ENCODE measurements at places on chromosomes 5 and 9.

DNA sequence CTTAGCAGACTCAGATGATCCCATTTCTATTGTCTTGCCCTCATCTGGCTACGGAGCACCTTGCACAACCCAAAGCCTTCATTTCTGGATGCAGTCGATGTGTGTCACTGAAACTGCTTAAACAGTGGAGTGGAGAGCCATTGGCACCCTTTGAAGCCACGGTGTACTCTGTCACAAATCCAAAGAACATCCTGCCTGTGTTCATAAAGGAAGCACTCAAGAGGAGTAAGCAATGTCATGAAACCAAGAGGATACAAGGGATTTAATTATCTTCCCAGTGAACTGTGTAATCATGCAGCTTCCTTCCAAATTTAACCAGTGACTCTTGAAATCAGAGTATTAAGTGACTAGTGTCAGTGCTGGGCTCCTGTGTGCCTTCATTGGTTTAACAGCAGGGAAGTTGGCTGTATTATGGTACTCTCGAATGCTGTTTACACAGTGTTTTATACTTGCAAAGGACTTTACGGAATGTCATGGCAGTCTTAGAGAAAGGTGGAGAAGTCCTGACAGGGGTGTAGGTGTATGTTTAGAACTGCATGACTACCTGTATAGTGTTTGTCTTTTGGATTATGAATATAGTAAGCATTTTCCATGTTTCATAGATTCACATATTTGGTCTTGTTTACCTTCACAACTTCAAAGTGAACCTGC lies 41.9 kb downstream of the CD180 start:
- no peak for DNase-seq

GRCh38 chr9:38382141-38382540 lies 10.4 kb upstream of the ALDH1B1 start:
- DNase-seq = no peak

GRCh38 chr5:142979636-142980035 lies 209.5 kb downstream of the ARHGAP26 start:
- no peak for DNase-seq

DNA sequence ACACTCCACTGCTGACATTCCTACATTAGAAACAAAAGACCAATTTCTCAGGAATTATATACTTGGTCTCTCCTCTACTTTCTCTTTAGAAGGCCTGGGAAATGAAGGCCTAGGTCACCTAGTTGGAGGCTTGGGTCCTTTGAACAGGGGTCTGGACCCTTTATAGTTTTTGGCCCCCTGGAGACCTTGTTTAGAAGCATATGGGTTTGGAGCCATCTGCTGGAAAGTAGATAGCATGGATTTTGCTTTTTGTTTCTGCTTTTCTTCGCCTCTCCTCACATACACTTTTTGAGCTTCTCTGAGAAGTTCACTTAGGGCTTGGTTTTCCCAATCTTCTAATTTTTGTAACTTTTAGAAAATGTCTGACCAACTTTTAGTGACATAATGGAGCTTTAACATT lies 67.1 kb upstream of the CDK20 start:
- DNase-seq = no peak

DNA sequence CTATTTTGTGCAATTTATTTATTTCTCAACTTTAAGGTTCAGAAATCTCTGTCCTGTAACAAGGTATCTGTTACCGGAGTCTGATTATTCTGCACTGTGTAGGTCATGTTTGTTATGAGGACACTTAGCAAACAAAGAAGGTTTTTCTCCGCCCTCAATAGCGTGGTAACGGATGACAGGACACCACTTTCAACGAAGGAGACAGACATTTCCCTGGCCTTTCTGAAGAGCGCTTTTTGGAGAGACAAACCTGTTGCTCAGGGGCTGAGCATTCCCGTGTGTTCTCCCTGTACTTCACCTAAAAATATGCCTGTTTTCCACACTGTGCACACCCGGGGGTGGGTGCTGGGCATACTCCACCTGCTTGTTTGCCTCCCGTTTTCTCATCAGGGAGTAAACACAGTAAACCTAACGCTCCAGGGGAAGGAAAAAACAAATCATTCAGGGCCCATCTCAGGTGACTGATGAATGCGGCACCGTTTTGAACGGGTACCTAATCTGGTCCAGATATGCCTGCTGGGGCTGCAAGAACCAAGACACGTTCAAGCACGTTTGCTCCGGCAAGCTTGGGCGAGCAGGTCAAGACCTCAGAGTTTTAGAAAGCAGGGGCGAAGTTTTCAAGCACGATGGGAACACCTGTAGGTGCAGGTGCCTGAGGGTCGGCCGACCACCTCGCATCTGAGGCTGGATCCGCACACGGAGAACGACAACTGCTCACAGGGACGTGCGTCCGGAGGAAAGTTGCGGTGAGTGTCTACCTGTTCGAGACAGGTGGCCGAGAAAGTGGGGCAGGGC lies 859 bp downstream of the RETREG1 start:
- DNase-seq = no peak

DNA sequence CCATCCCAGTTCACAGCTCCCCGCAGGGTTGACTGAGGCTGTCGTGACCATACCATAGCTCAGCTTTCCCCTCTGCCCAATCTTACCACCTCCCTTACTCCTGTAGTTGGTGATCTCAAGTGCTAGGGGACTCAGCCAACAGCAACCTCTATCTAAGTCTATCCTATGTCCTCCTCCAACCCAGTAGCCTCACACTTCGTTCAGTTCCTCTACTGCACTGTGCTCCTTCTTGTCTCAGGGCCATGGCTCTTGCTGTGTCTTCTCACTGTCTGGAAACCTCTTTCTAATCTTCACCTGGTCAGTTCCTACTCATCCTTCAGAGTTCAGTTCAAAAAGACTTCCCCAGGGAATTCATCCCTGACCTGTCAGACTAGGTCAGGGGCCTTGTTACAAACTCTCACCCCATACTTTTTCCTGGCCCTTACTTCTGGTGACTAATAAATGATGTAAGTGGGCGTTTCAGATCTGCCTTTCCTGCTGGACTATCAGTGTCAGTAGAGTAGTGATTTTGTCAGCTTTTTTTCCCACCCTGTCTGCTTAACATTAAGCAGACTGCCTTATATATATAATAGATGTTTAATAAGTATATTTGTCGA lies 53.6 kb upstream of the NR3C1 start:
- DNase-seq = no peak

DNA sequence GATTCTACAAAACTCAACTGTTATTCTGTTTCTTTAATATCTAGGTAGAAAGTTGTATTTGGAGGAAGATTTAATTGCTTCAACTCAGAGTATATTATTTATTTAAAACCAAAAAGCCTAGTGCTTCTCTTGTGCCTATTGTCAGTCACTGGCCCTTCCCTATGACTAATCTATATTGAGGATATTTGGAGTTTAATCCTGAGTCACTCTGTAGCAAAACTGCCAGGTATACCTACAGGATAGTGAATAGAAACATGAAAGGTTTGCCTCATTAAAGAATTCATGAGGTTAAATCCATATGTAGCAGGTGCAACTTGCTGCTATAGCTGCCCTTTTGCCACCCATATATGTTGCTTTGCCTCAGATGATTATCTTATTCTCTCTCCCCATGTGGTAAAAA lies 15.1 kb downstream of the PLK2 start:
- DNase-seq = no peak

- no peak for DNase-seq
Measured at GRCh38 chr5:2514484-2514883, 237.0 kb downstream of the IRX2 start.

GRCh38 chr9:134632329-134632728 lies 9.3 kb upstream of the COL5A1 start:
- DNase-seq = no peak

DNA sequence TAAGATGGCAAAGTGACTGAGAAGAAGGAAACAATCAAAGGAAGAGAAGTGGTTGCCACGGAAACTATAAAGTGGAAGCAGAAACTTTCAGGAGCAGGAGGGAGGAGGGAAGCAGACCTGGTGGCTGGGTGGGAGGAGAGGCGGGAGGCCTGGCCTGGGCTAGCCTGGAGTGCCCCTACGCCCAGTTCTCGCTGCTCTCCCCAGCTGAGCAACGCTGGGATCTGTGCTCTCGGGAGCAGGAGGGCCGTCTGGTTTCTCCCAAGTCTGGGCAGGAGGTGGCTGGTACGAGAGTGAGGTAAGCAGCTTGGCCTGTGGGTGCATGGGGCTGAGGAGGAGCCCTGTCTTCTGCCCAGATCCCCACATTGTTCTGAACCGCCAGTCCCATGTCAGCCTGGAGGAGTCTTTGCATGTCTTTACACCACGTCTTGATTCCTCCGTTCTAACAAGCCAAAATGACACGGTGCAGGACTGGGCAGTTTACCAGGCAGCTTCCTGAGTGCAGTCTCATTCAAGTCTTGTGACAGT lies 15.0 kb upstream of the DAB2IP start:
- no peak for DNase-seq

- DNase-seq = no peak
Measured at GRCh38 chr9:97591535-97591934, 41.6 kb downstream of the TSTD2 start.

DNA sequence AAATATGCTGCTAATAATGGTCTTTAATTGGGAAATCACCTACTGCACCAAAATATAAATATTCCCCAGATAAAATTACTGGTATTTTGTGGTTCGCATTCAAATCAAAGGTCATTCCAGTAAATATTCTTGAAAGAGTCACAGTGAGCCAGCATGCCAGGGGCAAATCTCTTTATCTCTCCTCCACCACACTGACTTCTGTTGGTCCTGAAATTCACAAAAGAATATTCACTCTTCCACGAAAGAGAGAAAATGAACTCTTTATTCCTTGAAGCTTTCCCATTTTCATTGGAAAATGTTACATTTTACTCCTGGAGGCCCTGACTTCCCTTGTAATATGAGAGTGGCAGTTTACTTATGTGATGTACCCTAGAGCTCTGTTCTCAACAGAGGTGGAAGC lies 39.7 kb downstream of the ZNF366 start:
- DNase-seq = no peak

- no peak for DNase-seq
Measured at GRCh38 chr5:146345240-146345577, 6.6 kb downstream of the POU4F3 start.

DNA sequence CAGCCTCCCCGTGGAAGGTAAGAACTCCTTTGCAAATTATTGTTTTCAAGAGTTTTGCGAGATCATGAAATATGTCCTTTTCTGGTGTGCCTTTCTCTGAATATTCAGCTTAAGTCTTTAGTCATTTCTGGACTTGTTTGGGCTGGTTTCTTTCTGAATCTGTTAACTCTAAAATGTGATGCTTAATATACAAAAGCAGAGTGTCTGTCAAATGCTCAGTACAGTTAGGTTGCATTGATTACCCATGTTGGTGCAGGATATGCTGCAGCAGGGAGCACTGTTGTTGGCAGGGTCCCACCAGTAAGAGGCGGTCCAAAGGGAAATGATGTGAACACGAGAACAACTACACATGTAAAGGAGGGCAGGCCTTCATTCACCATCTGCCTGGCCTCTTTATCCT lies 47.7 kb downstream of the SPTAN1 start:
- DNase-seq = no peak

- no peak for DNase-seq
Measured at GRCh38 chr5:53930457-53930856, 370.0 kb downstream of the NDUFS4 start.

GRCh38 chr5:136236479-136237083 lies 43.6 kb upstream of the SMIM32 start:
- DNase-seq = no peak

DNA sequence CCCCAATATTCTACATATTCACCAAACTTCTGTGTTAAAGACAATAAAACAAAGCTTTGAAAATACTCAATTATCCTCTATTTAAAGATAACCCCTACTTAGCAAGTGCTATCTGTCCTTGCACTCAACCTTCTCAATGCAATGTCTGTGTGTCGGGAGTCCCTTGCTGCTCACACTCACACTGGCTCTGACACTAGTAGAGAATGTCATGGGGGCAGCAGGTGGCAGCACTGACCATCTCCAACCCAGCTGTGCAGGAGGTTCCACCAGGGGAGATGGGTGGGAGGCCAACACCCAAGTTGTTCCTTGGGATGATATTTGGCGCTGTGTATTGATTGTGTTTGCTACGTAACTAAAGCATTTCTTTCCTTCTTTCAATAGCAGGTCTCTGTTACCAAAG lies 59.4 kb upstream of the SIMC1 start:
- no peak for DNase-seq

DNA sequence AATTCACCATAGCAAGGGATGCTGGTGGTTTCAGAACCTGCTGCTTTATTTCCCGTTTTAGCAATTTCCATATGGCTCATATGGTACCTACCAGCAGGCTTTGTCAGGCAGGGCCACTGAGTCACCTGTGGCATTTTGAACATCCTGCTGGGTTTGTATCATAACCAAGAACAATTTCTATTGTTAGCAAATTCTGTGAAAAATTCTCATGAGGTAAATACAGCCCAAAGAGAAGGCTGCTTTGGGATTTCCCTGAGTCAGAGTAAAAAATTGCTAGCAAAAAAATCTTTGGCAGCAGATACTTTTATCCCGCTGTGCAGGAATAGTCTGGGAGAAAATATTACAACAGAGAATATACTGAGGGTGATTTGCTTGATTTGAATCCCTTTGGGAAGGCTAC lies 52.7 kb downstream of the PRR16 start:
- DNase-seq = no peak

- DNase-seq = no peak
Measured at GRCh38 chr9:110214586-110215355, 6.8 kb upstream of the C9orf152 start.

DNA sequence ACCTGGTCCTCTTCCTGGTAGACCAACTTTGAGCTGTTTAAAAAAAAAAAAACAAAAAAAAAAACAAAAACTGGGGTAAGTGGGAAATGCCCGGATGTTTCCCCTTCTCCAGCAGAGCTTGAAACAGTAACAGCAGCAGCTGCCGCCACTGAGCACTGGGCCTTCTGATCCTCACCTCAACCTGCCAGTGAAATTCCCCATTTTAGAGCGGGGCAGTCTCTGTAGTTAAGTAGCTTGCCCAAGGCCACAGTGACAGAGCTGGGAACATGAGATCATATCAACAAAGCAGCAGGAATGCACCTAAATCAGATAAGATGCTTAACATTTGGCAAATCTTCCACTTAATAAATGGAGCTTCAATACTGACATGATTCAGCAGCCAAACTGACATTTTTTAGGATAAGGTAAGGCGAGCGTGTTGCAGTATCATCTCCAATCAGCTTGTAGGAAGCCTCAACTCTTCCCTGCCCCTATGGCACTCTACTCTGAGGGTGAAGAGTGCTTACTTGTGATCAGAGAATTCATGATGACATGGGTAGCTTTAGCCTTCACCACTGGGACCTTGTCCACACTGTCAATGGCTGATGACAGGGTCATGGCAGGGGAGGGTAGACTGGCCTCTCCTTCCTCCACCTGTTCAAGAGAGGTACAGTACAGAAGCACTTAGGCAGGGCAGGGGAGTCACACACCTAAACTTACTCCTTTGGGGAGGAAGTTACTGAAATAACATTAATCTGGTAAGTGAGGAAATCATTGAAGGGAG lies 9.3 kb downstream of the KIAA1191 start:
- DNase-seq = no peak

- DNase-seq = no peak
Measured at GRCh38 chr5:87020099-87020934, 247.4 kb upstream of the RASA1 start.
